ENCODE measurements at places on chromosomes 16 and 17. TPM values are rescaled to one million over a fixed set of nuclear protein-coding genes. Genes with fewer than 3 reads are reported as not detected.
A peak's percentile ranks its signal among the peaks of the same experiment; 100 is the strongest.

DNA sequence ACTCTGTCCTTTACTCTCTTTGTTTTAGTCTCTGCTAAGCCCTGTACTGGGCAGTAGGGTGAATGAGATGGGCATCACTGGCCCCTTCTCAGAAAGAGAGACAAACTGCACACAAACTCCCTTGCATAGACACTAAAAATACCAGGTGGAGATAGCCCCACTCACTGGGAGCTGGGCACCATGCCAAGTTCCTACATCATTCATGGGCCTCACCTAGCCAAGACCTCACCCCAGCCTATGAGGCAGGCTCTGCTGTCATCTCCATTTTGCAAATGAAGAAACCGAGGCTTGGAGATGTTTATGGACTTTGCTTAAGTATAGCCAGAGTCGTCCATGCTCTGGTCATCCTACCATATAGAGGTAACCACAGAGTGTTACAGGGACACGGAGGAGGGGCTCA is 499.8 kb upstream of the CDH11 start:
- no peak for DNase-seq

SOX9 gene
- 3.3 TPM for total RNA-seq

DNA sequence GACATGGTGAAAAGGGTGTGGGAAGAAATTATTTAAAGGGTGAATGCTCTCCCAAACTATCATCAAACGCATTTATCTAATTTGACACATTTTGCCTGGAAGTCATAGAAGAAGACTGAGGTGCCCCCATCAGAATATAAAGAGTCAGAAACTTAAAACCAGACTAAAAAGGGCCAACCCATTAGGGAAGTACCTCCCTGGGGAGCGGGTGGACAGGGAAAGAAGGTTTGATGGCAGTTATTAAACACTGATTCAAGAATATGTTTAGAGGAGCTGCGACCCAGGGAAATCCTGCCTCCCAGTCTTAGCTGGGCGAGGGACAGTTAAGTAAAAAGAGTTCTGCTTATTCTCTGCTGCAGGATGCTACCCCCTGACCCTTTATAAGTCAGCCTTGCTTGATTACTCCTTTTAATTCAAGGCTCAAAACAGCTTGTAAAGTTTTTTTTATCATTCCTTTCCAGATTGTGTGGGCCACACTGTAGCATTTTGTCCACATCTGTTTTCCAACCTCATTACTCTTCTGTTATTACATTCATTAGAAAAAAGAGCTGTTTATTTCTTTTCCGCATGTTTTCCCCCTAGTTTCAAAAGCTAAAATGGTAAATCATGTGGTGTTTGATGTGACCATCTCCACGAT is 138.5 kb upstream of the TBX2 start:
- DNase-seq, result no peak

GRCh38 chr17:79866791-79867518 is 27.7 kb upstream of the CBX4 start:
- DNase-seq, result no peak

- no peak for DNase-seq
Observed at GRCh38 chr17:65362826-65363225, 198.6 kb downstream of the AXIN2 start.

MRPS34 gene
- 91.7 TPM for total RNA-seq

GRCh38 chr16:81276323-81276722 is 37.8 kb downstream of the BCO1 start:
- no peak for DNase-seq

DNA sequence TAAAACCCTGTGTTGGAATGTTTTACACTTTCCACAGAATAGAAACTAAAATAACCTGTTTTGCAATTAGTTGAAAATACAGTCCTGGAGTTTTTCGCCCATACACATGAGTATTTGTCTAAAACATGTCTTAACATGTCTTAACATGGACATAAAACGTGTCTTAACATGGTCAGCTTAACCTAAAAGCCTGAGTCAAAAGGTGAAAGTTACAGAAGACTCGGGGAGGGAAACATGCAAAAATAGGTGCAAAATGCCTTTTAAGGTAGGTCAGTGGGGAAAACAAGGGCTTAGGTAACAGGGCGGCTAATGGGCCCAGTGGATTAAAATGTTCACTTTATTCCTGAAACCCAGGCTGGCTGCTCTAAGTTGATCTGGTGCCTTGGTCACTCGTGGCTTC is 56.1 kb upstream of the RBL2 start:
- no peak for DNase-seq

DNA sequence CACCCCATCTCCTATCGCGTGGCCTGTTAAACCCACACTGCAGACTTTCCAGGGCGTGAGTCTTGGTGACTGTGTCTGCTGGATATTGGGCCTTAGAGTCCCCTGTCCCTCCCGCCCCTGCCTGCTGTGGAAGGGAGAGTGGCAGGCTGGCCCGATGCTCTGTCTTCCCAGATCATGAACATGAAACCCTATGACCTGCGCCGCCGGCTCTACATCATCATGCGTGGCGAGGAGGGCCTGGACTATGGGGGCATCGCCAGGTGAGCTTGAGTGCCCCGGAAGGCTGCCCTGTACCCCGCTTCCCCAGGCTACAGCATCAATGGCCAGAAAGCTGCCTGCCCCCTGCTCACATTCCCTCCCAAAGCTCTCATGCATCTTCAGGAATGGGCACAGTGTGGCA is 19.5 kb upstream of the CLEC18A start:
- no peak for DNase-seq

DNA sequence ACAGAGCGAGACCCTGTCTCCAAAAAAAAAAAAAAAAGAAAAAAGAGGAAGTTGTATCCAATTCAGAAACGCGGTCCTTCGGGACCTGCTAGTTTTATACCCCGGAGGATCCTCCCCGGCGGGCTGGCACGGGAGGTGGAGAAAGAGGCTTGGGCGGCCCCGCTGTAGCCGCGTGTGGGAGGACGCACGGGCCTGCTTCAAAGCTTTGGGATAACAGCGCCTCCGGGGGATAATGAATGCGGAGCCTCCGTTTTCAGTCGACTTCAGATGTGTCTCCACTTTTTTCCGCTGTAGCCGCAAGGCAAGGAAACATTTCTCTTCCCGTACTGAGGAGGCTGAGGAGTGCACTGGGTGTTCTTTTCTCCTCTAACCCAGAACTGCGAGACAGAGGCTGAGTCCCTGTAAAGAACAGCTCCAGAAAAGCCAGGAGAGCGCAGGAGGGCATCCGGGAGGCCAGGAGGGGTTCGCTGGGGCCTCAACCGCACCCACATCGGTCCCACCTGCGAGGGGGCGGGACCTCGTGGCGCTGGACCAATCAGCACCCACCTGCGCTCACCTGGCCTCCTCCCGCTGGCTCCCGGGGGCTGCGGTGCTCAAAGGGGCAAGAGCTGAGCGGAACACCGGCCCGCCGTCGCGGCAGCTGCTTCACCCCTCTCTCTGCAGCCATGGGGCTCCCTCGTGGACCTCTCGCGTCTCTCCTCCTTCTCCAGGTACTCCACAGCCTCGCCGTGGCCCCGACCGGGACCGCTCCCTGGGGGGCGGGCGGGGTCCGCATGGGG is at the start of gene CDH3:
Gene CDH3 (plus strand): TSS at position 596 of the 779 bp plus-strand sequence. CDS start 70 bp downstream, at position 666.
- peak; percentile 77 for DNase-seq

TBX2 gene
- 22.4 TPM for total RNA-seq

DNA sequence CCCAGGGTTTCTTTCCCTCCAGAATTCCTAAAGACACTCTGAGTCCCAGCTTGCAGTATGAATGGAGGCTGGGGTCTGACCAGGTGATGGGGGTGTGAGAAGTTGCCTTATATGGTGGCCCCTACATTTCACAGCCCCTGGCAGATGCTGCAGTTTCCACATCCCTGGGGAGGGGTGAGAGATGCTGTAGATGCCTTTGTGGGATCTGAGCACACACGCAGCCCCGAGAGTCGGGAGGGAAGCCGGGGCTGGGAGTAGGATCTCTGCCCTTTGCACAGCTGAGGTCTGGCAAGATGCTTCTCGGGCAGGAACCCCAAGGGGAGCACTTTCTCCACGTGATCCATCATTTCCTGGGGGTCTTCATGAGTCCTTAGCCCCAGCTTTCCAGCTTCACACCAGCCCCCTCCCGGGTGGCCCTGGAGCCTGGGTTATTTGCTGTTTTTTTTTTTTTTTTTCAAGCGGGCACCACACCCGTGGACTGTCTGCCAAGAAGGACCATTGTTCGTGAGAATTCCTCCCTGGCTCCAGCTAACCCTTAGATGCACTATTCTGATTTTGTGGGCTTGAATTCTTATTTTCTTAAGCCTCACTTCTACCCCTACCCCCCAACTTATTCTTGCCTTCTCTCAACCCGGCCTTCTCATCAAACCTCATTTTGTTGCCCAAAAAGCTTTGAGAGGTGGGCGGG is 50.6 kb downstream of the NTN1 start:
- no peak for DNase-seq

DNA sequence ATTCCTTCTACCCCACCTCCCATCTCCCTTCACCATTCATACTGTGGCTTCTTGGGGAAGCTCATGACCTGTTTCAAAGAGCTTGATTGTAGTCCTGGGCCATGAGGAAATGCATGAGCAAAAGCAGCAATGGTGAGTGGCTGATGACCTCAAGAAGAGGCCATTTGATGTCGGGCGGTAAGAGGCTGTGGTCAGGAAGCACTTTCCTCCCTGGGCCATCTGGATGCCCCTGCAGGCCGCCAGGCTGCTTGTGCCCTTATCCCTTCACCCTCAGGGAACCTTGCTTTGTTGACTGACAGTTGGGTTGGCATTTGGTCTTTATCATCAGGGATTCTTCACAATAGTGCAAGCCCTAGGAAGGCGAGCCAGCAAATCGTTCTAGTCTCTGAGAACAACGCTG is 78.3 kb upstream of the TBX2 start:
- DNase-seq, result no peak

DNA sequence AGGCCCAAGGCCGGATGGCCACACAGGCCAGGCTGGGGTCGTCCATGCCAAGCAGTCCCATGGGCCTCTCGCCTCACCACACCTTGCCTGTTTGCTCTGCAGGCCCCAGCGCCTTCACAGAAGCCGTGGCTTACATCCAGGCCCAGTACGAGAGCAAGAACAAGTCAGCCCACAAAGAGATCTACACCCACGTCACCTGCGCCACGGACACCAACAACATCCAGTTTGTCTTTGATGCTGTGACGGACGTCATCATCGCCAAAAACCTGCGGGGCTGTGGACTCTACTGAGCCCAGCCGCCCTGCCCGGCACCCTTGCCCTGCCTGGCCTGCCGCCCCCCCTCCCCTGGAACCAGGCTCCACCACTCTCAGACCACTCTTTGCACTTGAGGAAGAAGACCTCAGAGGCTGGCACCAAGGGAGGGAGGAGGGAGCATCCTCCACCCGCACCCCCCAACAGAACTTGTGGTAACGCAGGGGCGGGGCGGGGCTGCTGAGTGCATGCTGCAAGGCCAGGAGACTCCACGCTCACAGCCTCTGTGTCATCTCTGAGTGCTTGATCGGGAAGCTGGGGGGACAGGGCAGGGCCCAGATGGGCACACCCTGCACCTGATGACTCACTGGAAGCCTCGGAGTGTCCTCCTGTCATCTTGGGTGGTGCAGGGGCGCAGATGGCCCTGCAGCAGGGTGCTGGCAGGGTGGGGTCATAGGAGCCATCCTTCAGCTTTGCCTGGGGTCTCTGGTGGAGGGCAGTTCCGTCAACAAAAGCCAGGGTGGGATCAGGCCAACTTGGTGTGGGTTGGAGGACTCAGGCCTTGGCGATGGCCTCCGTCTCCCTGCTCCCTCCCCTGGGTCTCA is 81.5 kb downstream of the AMFR start:
- DNase-seq, result no peak

DNA sequence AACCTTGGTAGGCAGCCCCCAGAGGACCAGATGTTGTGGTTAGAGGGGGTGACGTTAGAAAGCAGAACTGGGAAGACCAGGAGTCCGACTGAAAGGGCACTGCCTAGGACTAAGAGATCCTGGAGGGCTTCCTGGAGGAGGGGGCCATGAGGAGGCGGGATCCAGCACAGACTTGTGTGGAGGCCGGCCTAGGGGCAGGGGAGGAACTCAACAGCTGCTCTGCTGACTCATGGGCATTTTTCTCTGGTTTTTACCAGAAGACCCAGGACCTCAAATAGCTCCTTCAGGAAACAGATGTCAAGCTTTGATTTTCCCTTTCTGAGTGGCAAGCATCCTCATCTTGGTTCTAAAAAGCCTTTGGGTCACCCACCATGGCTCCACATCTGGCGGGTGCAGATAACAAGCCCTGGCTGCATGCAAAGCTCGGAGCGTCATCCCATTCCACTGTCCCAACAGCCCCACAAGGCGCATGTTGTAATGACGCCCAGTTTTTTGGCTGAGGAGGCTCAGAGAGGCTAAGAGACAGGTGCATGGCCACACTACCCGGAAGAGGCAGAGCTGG is 29.0 kb downstream of the IL21R start:
- peak; percentile 8 for DNase-seq
